ENCODE measurements at places on chromosomes 11 and 22.

DNA sequence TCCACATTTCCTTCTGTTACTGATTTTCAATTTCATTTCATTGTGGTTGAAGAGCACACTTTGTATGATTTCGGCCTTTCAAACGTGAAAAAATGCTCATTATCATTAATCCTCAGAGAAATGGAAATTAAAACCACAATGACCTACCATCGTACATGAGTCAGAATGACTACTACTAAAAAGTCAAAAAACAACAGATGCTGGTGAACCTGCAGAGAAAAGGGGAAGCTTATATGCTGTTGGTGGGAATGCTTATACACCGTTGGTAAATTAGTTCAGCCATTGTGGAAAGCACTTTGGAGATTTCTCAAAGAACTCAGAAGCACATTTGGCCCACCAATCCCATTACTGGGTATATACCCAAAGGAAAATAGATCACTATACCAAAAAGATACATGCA, 57.6 kb downstream of the DLG2 start:
- peak; percentile 51 for ATAC-seq

- peak; percentile 15 for ATAC-seq
These were observed 25.7 kb downstream of the ARHGAP1 start for GRCh38 chr11:46674463-46675287.

DNA sequence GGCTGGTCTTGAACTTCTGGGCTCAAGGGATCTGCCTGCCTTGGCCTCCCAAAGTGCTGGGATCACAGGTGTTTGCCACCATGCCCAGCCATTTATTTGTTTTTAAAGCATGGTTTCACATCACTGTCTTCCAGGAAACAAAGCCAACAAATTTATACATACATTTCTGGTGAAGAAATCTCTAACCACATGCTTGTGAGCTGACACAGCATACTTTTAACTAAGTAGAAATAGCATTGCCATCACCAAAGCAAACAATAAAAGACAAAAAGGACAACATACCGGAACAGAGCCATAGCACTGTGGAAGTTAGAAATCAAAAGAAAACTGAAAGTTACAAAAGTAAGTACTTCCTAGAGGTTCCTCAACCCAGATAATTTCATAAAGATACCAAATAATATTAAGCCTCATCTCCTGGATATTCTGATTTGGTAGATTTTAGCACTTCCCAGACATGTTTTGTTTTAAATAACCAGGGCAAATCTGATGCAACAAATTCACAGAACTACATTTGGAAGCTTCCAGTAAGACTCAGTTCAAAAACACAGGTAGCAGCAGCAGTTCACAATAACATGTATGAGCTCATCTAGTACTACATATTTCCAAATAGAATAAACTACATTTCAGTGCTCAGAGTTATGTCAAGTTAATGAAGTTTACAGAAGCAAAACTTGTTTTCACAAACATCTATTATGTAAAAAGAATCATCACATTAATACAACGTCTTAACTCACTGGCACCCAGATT, 70.6 kb downstream of the RRAS2 start:
- ATAC-seq, result peak; percentile 53

DNA sequence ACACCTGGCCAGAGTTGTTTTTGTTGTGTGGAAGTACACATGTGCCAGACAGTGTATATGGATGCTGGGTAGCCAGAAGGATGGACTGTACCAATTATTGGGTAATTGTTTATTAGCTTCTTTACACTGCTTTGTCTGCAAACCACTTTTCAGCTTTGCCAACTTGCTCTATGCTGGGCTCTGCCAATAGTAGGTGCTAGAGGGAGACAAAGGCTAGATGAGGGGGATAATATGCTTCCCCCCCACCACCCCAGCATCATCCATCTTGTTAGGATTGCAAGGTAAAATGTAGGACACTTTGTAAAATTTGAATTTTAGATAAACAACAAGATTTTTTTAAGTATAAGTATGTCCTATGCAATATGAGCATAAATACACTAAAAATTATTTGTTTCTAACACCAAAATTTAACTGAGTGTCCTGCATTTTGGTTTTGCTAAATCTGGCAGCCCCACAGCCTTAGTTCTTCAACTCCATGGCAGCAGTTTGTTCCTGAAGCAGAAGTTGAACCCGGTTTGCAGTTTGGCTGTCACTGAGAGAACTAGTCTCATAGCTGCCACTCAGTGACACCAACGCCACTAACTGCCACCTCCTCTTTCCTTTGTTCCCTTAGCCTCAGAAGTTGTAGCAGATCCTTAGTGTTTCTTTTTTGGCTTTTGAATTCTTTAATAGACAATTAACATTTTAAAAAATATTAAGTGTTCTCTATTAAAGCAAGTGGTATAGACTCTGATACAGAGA, 78.8 kb downstream of the CCDC81 start:
- ATAC-seq, result no peak

GRCh38 chr11:65435981-65436411, 13.4 kb downstream of the NEAT1 start:
- ATAC-seq, result peak; percentile 19

DNA sequence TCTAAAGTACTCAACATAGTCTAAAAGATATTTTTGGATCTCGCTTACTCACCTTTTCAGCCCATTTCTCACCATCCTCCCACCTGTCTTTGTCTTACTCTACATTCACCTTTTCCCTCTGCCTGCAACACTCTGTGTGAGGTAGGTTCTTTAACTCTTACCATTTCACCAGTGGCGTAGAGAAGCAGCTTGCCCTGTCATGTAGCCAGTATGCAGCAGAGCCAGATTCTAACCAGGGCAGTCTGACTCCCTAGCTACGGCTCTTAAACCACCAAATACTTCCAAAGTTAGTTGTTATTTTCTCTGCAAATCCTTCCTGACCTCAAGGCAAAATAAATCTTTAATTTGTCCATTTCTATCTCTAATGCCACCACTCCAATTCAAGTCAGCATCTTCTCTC, 7.5 kb downstream of the ALG8 start:
- no peak for ATAC-seq

DNA sequence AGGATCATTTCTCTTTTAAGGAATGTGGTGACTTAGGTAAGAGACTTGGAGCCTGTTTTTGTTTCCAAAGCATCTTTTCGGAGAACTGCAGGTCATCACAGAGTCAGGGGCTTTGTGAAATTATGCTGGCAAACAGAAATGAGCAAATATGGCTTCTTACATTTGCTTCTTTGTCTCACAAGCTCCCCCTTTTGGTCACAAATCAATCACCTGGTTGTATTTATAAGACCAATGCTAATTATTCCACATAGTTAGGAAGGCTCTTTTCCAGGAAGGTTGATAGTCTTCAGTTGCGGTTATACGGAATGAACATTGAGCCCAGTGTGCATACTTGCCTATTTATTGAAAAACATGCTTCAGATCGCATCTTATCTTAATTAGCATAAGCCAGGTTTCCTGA, 34.6 kb upstream of the CEP126 start:
- ATAC-seq, result no peak

DNA sequence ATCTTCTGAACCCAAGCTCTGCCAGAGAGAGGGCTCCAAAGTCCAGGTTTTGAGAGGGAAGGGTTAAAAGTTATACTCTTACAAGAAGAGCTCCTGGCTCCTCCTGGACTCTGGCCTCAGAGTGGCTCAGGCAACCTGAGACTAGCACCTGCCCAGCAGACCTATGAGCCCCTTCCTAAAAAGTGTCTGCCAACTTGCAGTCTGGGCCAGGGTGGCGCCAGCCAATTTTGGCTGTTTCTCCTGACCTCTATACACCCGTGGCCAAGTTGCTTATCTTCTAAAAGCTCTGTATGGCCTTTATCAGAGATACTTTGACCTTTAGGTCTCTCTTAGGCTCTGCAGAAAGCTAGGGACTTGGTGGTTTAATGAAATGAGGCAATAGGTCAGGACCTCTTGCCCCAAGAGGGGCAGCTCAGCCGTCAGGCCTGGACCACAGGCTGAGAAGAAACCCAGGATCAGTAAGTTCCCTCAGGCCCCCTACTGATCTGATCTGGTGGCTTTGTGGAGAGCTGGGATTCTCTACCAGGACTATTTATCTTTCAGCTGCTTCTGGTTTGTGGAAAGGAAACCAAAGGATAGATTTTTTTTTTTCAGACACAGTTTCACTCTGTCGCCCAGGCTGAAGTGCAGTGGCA, 10.3 kb upstream of the UCP3 start:
- ATAC-seq, result peak; percentile 22

GRCh38 chr11:120883404-120884080, 140.4 kb upstream of the TBCEL start:
- ATAC-seq, result no peak

GRCh38 chr11:1196516-1197391, 26.1 kb upstream of the MUC5B start:
- ATAC-seq, result no peak

GRCh38 chr22:49325531-49326395, 501.9 kb downstream of the BRD1 start:
- no peak for ATAC-seq

DNA sequence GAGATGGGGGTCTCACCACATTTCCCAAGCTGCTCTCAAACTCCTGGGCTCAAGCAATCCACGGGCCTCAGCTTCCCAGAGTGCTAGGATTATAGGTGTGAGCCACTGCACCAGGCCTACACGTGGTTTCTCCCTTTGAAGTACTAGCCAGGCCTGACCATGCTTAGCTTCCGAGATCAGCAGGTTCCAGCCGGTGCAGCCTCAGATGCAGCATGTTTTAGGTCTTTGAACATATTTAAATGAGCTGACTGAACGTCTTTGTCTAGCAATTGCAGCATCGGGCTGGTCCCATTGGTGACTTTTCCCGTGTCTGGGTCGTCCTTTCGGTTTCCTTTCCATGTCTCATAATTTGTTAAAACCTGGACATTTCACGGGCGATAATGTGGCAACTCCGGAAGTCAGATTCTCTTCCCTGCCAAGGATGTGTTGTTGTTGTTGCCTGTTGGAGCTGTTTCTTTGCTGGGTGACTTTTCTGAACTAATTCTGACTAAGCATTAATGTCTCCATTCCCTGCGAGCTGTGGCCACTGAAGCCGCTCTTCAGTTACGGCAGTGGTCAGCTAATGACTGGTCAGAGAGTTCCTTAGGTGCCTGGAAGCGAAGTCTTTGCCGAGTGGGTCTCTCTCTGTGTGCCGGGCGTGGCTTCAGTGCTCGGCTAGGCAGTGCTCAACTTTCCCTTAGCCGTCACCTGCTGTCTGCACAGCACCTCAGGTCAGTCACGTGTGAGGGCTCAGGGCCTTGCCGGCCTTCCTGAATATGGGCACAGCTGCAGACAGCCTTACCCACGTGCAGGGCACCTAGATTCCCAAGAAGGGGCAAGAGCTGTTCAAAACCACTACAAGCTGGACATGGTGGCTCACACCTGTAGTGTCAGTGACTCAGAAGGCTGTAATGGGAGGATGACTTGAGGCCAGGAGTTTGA, 3.8 kb upstream of the CYP2D6 start:
- ATAC-seq, result no peak

DNA sequence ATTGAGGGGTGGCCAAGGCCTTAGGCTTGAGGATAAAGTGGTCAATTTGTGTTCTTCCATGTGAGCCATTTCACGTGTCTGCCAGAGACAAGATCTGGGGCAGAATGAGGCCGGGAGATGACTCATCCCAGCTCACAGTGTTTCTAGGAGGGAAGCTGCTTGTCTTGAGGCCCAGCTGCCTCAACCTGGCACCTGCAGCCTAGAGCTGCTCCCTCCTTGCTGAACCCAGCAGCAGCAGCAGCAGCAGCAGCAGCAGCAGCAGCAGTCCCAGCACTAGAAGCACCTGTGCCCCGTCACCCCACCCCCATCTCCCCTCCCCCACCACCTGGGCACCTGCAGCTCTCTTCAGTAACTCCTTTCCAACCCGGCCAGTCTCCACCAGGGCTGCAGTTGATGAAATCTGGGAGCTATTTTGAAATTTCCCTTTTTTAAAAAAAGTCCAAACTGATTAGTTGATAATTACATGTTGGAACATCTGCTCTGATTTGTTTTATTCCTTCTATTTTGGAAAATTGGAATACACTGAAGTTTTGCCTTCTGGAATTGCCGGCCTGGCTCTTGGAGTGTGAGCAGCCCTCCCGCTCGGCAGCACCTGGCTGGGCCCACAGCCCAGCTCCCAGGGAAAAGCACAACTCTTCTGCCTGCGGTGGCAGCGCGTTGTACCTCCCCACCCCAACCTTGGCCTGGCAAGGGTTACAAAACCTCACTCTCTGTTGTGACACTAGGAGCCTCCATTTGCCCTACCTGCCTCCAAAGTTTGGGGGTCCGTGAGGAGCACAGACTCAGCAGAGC, 143.5 kb downstream of the NXPE2 start:
- no peak for ATAC-seq

GRCh38 chr22:28247667-28248363, 328.8 kb upstream of the PITPNB start:
- no peak for ATAC-seq

GRCh38 chr11:126589492-126589803, 234.0 kb downstream of the ST3GAL4 start:
- no peak for ATAC-seq

- no peak for ATAC-seq
These were observed 30.4 kb downstream of the CYP2R1 start for GRCh38 chr11:14861680-14862079.

DNA sequence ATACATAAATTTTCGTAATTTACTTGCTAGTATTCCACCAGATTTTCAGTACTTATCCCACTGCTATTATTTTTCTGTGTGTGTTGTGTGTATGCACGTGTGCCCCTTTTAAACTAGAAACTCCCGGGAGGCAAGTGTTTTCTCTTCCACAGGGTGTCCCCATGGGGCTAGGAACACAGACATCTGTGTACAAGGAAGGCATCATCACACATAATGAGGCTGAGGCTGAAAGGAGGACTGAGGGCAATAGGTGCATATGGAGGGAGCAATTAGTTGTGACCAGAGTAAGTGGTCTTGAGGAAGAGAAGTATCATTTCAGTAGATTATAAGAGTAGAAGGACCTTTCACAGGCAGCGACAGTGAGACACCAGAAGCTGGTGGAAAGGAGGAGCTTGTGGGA, 2.1 kb upstream of the DPAGT1 start:
- no peak for ATAC-seq

- peak; percentile 38 for ATAC-seq
These were observed 22.6 kb downstream of the C11orf71 start for GRCh38 chr11:114377612-114378267.

GRCh38 chr11:57480409-57481137, 20.2 kb downstream of the RTN4RL2 start:
- ATAC-seq, result peak; percentile 72

DNA sequence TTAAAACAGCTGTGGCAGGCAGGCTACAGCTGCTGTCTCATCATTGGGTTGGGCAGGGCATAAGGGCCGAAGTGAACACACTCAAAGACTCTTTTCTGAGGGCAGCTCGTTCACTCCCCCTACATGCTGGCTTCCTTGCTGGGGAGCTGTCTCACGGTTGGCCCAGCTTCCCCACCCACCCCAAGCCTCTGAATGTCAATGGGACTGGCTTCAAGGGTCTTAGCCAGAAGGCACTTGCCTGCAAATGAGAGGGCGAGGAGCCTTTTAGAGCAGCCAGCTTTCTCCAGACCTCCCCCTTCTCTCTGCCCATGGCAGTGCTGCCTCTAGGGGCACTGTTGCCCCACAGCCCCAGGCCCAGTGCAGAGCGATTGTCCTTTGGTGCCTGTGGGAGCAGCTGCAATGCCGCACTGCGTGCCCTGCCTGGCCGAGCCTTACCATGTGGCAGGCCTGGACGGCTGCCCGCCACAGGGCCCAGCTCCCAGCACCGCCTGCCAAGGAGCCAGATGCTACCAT, 94.7 kb upstream of the RASSF10 start:
- ATAC-seq, result peak; percentile 35

GRCh38 chr11:65539744-65540289, 14.9 kb downstream of the SCYL1 start:
- ATAC-seq, result peak; percentile 72

Data from activated T-helper 17 cell treated with anti-CD3 and anti-CD28 coated beads, Interleukin-2, amount 50 U/mL, for 72 hours (primary cell).